ENCODE measurements at places on chromosomes 6 and 20.

DNA sequence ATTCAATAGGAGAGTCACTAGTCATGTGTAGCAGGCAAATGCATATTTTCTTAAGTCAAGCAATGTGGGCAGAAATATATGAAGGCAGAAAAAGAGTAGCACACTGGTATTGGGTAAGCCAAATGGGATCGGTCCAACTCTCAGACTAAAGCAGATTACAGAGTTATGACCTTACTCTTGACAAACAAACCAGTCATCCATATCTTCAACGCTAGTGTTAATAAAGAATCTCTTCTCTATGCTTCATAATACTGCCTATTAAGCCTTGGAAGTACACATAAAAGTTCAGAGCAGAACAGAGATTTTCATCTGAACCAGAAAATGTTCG, 320.2 kb upstream of the JARID2 start:
- no peak for DNase-seq

- no peak for DNase-seq
Observed at GRCh38 chr6:128432394-128432793, 88.0 kb downstream of the PTPRK start.

GRCh38 chr20:46963758-46964617, 69.3 kb downstream of the EYA2 start:
- no peak for DNase-seq

DNA sequence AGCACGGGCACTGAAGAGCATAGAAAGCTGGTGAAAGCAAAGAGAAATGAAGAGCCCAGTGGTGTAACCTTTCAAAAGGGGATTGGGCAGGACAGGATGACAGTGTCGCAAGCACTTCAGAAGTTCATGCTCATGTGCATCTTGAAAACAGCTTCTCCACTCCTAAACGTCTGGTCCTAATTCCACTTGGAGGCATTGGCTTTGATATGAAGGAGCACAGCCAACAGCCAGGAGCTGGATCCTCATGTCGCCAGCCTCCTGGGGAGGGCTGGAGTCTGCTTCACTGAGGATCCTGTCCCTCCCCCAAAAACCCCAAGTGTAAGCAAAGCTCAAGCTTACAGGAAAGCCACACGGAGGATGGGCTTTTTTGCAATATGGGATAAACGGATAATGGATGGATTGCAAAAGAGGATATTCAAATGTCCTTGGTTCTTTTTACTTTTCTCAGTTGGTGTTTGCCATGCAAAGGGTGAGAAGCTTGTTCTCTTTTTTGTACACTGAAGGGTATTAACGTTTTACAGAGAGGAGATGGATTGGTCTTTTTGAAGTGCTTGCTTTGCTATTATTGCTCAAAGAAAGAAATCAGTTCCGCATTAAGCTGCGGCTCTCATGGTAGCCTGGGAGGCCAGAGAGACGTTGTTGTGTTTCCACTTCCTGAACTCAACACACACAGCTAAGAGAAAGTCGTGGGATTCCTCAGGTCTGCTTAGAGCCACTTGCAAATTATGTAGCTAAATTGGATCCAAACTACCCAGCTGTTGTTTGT, 92.2 kb downstream of the SIM1 start:
- DNase-seq, result no peak

- DNase-seq, result peak; percentile 6
Observed at GRCh38 chr20:58702859-58703648, 10.5 kb downstream of the NPEPL1 start.

Measured in activated naive CD4-positive, alpha-beta T cell treated with anti-CD3 and anti-CD28 coated beads, Interleukin-2, amount 50 U/mL, for 16 hours (primary cell).